ENCODE measurements at places on chromosomes 1 and 21. TPM values are rescaled to one million over a fixed set of nuclear protein-coding genes. Genes with fewer than 3 reads are reported as not detected.

DNA sequence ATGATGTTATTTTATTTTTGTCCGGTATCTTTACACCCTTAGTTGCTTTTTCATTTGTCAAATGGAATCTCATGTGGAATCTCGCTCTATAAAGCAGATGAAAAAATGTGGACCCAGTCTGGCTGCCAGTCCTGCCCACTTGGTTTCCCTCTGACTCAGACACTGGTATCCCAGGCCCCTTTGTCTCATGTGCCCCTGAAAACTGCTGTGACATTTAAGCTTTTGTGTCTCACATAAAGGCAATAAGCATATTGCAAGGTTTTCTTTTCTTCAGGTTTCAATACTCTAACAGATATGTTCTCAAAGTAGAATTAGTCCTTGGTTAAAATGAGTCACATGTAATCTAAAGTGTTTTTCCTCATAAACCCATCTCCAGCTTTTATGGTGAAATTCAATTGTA, 183.3 kb downstream of the ST6GALNAC3 start:
- no peak for DNase-seq

- DNase-seq = no peak
Measured at GRCh38 chr1:84960371-84960770, 36.5 kb downstream of the MCOLN2 start.

- DNase-seq = no peak
Measured at GRCh38 chr1:182262425-182262824, 129.2 kb downstream of the GLUL start.

DNA sequence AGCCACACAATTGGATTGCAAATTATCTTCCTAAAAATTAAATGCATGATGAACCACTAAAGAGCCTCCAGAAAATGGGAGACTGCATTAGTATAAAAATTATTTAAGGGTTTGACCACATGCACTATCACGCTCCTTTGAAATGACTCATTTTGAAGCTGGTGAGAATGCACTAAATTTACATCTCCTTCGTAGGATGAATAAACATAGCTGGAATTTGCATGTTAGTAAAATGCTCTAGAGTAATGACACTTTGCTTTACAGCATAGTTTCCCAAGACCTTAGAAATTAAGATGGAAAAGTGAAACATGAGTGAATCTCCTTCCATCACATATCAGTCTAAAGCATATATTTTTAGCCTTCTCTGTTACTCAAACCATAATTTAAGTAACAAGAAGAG, 2.4 kb downstream of the PLPPR4 start:
- DNase-seq = no peak

DNA sequence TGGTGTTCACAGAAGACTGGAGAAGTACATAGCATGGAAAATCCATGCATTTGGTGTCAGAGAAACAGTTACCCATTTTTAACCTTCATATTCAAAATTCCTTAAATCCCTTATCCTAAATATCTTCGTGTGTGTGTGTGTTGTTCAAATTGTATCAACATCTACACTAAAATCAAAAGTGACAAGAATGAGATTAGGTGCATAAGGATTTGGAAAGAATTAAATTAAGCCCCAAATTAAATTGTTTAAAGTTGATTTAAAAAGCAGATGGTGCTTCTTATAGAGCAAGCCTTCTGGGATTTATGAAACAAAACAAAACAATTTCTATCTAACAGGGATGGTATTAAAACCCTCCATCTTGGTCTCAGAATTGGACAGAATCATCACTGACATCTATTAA, 4.7 kb downstream of the RSPH1 start:
- no peak for DNase-seq

The MOV10 gene
- 77.7 TPM for polyA plus RNA-seq

DNA sequence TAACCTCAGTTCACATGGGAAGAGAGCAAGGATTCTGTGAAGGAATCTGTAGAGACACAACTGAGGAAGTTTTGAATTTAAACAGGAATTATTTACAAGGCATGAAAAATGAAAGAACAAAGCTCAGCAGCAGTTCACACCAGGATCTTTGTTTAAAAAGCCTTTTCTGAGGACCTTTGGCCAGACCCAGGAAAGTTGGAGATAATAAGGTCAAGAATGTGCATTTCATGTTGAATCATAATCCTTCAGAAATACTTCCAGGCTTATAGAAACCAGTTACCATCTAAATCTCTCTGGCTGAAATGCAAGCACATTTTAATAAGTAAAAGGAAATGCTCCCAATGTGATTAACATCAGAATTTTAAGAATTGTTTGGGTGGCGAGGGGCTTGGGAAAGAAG, 2.7 kb downstream of the CLIC6 start:
- no peak for DNase-seq

The SYPL2 gene
- polyA plus RNA-seq = 9.4 TPM

- DNase-seq = no peak
Measured at GRCh38 chr1:77579547-77579946, 102.9 kb downstream of the ZZZ3 start.

The CLDN14 gene
- 2.8 TPM for polyA plus RNA-seq

The KRTAP13-2 gene
- not detected for polyA plus RNA-seq

The PARK7 gene
- 328 TPM for polyA plus RNA-seq

DNA sequence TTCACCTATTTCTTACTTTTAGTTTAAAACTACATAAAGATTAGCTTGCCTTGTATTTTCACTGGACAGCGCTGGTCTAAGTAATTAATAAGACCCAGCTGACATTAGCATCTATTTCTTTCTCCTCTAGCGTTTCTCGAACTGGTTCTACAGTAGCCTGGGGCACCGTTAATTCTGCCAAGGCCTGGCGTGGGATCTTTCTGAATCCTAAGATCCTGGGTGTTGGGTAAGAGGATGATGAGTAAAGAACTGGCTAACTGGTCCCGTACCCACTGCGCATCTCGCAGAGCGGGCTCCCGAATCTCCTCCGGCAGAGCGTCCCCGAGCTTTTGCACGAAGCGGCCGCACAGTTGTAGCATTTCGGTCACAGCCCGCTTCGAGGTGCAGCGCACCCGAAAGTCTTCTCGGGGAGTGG, 309 bp downstream of the NSL1 start:
- no peak for DNase-seq

DNA sequence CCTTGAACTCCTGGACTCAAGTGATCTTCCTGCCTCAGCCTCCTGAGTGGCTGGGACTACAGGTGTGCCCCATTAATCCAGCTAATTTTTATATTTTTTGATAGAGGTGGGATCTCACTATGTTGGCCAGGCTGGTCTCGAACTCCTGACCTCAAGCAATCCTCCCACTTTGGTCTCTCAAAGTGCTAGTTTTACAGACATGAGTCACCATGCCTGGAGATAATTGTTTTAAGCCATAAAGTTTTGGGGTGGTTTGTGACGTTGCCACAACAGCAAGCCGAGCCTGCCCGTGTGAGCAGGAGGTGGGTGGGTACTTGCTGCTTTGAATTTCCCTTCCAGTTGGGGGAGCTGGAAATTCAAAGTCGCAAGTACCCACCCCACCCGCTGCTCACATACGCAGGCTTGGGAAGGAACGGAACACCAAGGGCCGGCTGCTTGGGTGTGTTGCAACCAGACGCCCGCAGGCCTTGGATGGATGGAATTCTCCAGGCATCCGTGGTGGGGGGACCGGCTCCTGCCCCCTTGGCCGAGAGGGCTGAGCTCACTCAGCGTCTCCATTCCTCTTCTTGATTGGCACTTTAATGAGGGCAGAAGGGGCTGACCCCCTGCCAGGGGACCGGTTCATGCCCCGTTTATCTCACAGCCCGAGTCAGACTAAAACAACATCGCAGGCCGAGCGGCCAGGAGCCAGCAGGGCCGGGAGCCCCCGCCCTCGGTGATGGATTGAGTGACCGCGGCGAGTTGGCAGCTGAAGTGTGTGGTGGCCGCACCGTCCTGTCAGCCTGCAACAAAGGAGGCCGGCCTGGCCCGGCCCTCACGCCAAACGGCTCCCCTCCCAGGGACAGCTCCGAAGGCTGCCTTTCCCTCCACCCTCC, 78.1 kb downstream of the DHRS3 start:
- peak; percentile 88 for DNase-seq

The ATP1A4 gene
- 0.80 TPM for polyA plus RNA-seq

The C4BPB gene
- 0.53 TPM for polyA plus RNA-seq

GRCh38 chr1:38817267-38818174, 42.1 kb downstream of the RRAGC start:
- DNase-seq = no peak

The SKI gene
- polyA plus RNA-seq = 57.2 TPM

- DNase-seq = no peak
Measured at GRCh38 chr1:230696722-230697437, 17.0 kb downstream of the AGT start.

- peak; percentile 4 for DNase-seq
Measured at GRCh38 chr1:51792864-51793263, 85.7 kb downstream of the NRDC start.

- no peak for DNase-seq
Measured at GRCh38 chr1:100699744-100700143, 19.8 kb upstream of the VCAM1 start.

The EPHA10 gene
- polyA plus RNA-seq = 0.12 TPM

- no peak for DNase-seq
Measured at GRCh38 chr1:92488416-92488815, 1.7 kb upstream of the GFI1 start.

- no peak for DNase-seq
Measured at GRCh38 chr1:87053446-87053845, 139.0 kb downstream of the HS2ST1 start.

GRCh38 chr21:40881767-40882166, 34.8 kb upstream of the DSCAM start:
- no peak for DNase-seq

The AMPD1 gene
- not detected for polyA plus RNA-seq

The OTUD3 gene
- polyA plus RNA-seq = 13.7 TPM

- no peak for DNase-seq
Measured at GRCh38 chr1:25785333-25786067, 14.5 kb upstream of the SELENON start.

GRCh38 chr1:59288046-59288445, 8.8 kb upstream of the FGGY start:
- no peak for DNase-seq

DNA sequence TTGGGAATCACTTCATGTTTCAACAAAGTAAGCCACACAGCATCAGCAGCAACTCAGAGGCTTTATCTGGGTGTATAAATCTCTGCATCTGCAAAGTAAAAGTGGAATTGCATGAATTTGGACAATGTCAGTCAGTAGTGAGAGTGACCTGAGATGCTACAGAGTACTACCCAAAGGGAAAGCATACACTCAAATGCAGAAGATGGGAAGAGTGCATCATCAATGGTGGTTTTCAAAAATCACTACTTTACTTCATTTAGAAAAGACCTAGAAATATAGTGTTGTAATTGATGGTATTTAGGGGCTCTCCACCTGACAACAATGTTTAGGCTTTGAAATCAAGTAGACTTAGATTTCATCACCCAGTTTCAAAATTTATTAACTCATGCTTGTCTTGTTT, 24.5 kb upstream of the PKN2 start:
- DNase-seq = no peak

GRCh38 chr1:103900005-103900404, 150.3 kb downstream of the AMY1C start:
- no peak for DNase-seq

The ZSWIM5 gene
- 7.6 TPM for polyA plus RNA-seq

- DNase-seq = peak; percentile 60
Measured at GRCh38 chr1:153677718-153678518, 570 bp upstream of the NPR1 start.

GRCh38 chr1:24100945-24101737, 10.8 kb downstream of the MYOM3 start:
- no peak for DNase-seq

GRCh38 chr1:34829250-34829649, 30.3 kb downstream of the SMIM12 start:
- no peak for DNase-seq

The GUCA2A gene
- not detected for polyA plus RNA-seq

- no peak for DNase-seq
Measured at GRCh38 chr1:11781297-11781696, 19.3 kb downstream of the C1orf167 start.

DNA sequence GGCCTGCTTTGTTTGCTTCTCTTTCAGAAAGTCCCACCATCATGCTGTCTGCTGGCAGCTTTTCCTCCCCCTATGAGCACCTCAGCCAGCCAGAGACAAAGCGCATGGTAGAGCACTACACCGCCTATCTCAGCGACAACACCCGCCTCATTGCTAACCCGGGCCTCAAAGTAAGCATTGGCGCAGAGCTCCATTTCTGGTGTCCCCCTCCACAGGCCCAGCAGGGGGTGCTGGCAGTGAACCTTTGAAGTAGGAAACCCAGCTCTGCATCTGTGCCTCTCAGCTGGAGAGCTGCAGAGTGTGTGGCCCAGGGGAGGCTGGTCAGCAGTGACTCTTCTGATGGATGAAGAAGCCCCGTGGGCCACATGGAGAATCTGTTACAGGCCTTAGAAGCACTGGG, 81.2 kb upstream of the RAVER2 start:
- DNase-seq = no peak

DNA sequence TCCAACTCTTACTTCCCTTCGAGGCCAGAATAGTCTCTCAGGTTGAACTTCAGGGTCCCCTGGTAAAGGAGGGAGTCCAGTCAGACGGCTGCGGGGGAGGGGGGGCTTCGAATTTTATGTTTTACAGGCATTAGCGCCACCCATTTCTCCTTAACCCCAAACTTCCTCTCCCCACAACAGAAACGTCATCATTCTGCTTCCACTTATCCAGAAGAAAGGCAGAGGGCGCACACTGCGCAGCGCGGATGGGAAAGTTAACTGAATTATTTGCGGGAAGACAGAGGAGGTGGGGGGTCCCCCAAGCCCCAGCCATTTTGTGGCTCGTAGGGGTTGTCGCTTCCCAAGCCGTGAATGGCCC, 529 bp upstream of the PRMT2 start:
- DNase-seq = peak; percentile 93

DNA sequence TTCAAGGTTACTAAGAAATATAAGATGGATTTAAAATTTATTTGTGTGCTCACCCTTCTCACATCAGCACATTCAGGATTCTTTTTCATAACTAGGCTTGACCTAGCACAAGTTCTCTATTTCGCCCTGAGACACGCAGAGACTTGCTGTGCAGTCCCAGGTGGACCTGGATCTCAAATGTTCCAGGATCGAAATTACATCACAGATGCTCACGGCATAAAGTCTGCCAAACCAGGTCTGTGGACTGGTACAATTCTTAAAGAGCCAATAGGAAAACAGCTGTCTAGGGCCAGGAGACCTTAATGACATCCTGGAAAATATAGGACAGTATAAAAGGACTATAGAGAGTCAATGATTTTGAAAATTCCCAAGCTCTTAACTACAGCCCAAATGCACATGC, 2.2 kb downstream of the PGBD5 start:
- DNase-seq = no peak

The DMBX1 gene
- polyA plus RNA-seq = not detected

DNA sequence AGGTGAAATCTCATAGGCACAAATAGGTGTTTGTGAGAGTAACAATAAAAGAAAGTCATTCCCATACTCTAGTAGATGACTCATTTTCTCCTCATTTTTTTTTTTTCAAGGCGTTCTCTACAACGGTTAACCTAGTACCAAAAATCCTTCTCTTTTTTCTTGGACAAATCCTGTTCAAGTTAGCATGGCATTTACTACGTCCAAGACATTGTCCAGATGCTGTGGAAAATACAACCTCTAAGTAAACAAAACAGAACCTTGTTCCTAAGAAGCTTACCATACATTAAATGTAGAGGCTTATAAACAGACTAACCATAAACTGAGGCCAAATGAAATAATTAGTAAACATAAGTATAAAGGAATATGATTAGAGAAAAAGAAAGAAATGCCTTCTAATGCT, 76.2 kb upstream of the RGS4 start:
- no peak for DNase-seq

- peak; percentile 44 for DNase-seq
Measured at GRCh38 chr1:161139766-161140165, 7.3 kb upstream of the DEDD start.
